ENCODE measurements at places on chromosomes 1 and 21.

DNA sequence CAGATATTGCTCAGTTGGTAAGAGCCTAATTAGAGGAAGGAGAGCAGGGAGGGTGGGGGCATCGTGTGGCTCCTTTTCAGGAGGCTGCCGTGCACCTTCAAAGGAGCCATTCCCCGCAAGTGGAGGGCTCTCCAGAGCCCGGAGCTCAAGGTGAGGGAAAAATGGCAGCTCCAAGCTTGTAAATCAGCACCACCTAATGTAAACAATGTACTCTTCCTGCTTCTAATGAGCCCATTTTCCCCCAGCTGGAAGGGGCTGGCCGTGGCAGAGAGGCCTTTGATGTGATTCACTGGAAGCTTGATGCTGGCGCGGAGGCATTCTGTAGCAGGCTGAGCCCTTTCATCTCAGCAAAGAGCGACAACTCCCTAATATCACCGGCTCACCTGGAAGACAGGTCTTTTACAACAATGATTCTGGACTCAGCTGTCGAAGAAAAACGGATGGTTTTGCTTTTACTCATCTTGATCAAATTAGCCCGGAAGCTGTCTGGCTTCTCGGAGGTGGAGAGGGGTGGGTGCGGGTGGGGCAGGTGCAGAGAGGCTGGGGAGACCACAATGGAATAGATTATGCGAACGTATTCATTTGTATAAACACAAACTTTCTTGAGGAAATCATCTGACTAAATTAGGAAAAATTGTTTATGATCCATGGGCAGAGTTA is 112.5 kb downstream of the RRAGC start:
- no peak for DNase-seq

DNA sequence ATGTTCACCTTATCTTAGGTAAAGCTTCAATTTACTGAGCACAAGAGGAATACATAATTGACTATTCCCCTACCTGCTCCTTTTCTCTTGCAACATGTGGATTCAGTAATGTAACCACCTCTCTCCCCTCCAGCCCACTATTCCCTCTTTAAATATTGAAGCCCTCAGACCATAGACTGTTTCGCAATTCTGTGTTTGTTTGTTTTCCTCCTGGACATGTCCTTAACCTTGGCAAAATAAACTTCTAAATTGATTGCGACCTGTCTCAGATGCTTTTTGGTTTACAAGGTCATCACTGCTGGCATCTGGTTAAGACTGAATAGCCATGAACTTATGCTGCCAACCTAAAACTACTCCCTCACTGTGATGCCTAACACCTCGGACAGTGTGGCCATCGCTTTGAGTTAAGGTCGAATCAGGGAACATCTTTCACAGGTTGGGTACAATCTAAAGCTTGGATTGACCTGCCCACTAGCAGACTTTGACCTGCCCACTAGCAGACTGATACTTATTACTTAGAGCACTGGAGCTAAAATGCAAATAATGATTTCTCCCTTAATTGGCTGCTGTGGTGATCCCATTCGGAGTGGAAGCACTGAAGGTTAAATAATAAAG is 10.2 kb upstream of the CDC42BPA start:
- DNase-seq = no peak

DNA sequence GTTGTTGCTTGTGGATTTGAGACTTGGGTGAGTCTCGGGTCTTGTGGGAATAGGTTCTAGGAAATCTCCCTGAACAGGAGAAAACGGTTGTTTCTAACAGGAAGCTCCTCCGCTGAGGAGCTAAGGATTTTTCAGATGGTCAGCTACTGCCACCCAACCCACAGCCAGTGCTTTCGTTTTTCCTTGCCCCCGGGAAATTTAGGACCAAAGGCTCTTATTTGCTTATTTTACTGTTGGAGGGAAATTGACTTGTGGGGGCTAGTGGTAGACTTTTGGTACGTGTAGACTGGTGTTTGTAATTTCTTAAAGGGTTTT is 792 bp downstream of the SNX7 start:
- no peak for DNase-seq

GRCh38 chr1:29655145-29655544 is 418.8 kb downstream of the PTPRU start:
- no peak for DNase-seq

DNA sequence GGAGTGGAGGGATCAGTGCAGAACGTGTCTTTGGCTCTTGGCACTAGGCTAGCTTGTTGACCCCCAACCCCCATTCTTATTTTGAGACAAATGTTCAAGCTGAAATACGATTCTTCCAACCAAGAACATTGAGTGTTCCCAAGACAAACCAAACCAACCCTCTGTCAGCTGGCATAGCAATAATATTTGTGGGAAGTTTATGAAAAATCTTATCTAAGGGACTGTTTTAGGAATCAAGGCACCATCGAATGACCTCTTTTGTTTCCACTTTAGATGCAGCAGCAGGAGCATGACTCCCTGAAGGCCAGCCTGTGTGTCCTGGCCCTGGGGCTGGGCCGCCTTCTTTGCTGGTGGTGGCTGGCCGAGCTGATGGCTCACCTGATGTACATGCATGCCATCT is 89.2 kb downstream of the HHAT start:
- DNase-seq = no peak

Measured in activated naive CD8-positive, alpha-beta T cell treated with anti-CD3 and anti-CD28 coated beads, Interleukin-2, amount 10 ng/mL, durations not matched to agents 7 days and 5 days (primary cell).